ENCODE measurements at places on chromosomes 1 and 21. TPM values are rescaled to one million over a fixed set of nuclear protein-coding genes. Genes with fewer than 3 reads are reported as not detected.

- no peak overlapping the region for H3K4me3 ChIP-seq
- H3K27me3 ChIP-seq: no peaks in the 10 kb centered on the region
- no peaks in the 10 kb centered on the region for H3K36me3 ChIP-seq
- peaks cover 32% of the 10 kb centered on the region for H3K4me1 ChIP-seq
Observed at GRCh38 chr1:225479996-225480720, 52.3 kb upstream of the LBR start.

DNA sequence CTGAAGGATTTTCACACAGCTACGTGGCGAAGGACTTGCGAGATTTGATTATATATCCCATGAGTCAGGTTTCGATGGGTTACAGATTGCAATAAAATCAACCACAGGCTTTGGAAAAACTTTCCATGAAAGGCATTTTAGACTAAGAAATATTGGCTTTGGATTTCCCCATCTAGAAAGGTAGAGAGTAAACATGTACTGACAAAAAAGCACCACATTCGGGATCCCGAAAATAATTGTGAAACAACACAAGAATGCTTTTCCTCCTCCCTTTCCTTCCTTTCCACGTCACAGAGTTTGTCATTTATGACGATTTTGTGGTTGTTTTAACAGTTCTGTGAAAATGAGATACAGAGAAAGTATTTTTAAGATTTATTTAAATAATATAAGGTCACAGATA, 38.5 kb downstream of the TGFB2 start:
- H3K27ac ChIP-seq: no peak overlapping the region
- H3K4me3 ChIP-seq: no peak overlapping the region
- no peaks in the 10 kb centered on the region for H3K4me1 ChIP-seq
- no peaks in the 10 kb centered on the region for H3K36me3 ChIP-seq
- peaks cover 7% of the 10 kb centered on the region for H3K27me3 ChIP-seq

GRCh38 chr1:230937371-230937770, 41.3 kb downstream of the TTC13 start:
- no peak for DNase-seq
- no peak overlapping the region for H3K4me3 ChIP-seq
- H3K4me1 ChIP-seq: no peaks in the 10 kb centered on the region
- peaks cover 42% of the 10 kb centered on the region for H3K36me3 ChIP-seq

DNA sequence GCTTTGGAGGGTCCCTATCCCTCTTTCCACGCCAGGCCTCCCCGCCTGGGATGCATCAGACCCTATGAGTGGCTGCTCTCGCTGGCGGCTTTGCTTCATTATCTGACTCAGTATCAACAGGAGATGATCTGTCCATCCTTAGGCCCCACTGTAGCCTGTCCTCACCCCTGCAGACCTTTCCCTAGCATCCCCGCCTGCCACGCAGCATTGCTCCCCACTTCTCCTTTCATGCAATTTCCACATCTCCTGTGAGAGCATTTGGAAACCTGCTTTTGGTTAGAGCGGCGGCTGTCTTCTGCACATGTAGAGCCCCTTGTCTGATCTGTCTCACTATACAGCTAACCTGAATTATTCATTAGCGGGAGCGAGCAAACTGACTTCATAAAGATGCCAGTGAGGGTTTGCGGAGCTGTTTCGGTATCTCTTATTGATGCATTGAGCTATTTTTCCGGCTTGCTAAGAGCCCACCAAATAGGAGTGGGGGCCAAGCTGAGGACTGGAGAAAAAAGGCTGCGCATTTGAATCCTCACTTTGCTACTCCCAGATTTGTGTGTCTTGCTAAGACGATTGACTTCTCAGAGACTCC, 40.0 kb upstream of the ATP2B4 start:
- no peak for DNase-seq
- no peaks in the 10 kb centered on the region for H3K4me1 ChIP-seq
- no peaks in the 10 kb centered on the region for H3K36me3 ChIP-seq
- H3K27ac ChIP-seq: no peak overlapping the region
- H3K4me3 ChIP-seq: no peak overlapping the region

DNA sequence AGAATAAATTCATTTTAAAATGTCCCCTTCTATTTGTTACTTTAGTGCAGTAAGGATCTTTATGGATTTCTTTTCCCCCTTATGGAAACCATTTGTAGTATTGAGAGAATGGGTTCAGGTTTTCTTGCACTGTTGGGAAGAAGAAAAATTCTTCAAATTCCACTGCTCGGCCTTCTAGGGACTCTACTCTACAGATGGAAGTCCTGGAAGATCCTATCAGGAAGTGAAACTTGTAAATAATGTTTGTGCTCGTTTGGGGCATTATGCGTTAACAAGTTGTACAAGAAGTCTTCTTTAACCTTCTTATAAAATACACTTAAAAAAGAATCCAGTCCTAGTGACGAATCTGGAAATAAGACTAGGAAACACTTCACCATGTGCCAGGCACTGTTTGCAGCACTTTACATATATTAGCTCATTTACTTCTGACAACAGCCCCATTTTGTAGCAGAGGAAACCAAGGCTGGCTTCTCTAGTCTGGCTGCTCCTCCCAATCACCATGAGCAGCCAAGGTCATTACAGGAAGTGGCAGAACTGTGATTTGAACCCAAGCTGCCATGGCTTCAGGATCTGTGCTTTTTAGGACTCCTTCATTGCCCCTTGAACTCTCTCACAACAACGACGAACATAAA, 11.8 kb downstream of the LRRC8D start:
- no peaks in the 10 kb centered on the region for H3K27me3 ChIP-seq
- H3K36me3 ChIP-seq: no peaks in the 10 kb centered on the region
- H3K4me3 ChIP-seq: no peak overlapping the region
- no peak overlapping the region for H3K27ac ChIP-seq
- H3K4me1 ChIP-seq: peaks cover 6% of the 10 kb centered on the region

GRCh38 chr1:81729818-81730217, 70.9 kb upstream of the ADGRL2 start:
- H3K27me3 ChIP-seq: no peaks in the 10 kb centered on the region
- H3K4me3 ChIP-seq: no peak overlapping the region
- H3K4me1 ChIP-seq: no peaks in the 10 kb centered on the region
- no peak for DNase-seq
- no peaks in the 10 kb centered on the region for H3K36me3 ChIP-seq

DNA sequence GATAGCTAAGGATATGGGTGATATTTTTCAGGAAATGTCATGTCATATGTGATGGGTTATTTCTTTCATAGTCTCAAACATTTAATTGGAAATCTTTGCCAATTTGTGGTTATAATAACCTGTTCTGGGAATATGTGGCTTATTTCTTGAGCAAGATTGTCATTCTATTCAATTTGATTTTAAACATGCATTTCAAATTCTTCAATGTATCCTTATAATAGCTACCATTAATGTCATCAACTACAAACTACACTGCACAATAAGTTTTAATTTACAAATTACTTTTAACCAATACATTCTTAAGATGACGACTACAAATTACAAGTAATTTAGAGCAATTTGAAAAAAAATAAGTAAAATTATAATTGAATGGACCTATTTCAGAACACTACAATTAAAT, 164.9 kb downstream of the BRINP3 start:
- no peak overlapping the region for H3K27ac ChIP-seq
- no peak for DNase-seq
- H3K4me3 ChIP-seq: no peak overlapping the region

DNA sequence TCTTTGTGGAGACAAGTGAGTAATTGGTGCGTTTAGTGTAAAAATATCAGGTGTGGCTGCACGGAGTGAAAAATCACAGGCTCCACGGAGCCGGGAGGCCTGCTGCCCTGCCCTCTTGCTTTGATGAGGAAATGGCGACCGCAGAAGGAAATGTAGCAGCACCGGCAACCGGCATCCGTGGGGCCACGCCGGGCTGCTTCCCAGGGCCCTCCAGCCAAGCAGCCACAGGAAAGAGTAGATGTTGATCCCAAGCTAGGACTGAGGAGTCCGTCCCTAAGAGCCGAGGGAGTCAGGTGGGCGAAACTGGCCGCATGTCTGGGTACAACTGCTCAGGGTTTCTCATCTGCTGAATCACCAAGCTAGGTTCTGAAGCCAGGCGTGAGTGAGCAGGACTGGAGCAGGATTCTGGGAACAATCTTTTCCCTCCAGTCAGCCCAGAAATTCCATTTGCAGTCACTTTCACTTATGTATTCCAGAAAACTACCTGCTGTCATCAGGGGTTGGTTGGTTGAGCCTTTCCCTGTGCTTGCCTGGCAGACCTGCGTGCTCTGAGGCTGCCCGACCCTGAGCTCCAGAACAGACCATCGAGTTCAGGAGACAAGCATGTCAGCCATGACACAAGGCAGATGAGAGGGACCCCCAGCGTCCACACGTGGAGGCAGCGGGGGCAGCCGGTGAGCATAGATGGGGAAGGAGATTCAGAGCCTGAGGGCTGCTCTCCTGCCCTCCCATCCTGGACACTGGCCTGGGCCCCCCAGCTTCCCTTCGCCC, 5.8 kb upstream of the ITGB2 start:
- no peaks in the 10 kb centered on the region for H3K27me3 ChIP-seq
- DNase-seq: peak; percentile 56
- peaks cover 86% of the 10 kb centered on the region for H3K4me1 ChIP-seq
- no peaks in the 10 kb centered on the region for H3K36me3 ChIP-seq

APOBEC4 gene
- not detected for total RNA-seq
